HTR-8/SVneo (cell line): ENCODE measurements at places on chromosomes 13 and 19.

DNA sequence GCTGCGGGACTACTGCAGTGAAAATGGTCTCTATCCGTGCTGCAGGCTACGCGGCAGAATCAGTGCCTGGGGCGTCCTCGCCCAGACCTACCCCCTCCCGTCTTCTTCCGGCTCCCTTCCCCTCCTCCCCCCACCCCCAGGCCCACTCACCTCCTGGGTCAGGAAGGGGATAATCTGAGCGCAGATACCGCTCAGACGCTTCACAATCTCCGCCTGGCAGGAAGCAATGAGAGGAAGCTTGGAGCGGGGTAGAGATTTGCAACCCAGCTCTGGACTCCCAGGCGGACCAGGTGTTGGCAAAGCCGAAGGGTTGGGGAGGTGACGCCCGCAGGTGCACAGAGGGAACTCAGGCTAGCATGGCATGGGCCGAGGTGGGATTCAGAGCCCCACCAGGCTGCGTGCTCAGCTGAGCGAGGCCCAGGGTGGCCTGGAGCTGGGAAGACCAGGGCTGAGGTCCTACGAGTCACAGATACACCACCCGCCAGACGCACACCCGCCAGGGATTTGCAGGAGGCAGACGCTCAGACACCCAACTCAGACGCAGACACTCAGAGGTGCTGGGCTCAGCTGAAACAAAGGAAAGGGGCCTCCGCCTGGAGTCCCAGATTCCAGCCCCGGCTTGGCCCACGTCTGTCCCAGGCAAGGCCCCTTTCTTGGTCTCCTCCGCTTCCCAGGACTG, 4.1 kb downstream of the TLE2 start:
- DNase-seq, result no peak

DNA sequence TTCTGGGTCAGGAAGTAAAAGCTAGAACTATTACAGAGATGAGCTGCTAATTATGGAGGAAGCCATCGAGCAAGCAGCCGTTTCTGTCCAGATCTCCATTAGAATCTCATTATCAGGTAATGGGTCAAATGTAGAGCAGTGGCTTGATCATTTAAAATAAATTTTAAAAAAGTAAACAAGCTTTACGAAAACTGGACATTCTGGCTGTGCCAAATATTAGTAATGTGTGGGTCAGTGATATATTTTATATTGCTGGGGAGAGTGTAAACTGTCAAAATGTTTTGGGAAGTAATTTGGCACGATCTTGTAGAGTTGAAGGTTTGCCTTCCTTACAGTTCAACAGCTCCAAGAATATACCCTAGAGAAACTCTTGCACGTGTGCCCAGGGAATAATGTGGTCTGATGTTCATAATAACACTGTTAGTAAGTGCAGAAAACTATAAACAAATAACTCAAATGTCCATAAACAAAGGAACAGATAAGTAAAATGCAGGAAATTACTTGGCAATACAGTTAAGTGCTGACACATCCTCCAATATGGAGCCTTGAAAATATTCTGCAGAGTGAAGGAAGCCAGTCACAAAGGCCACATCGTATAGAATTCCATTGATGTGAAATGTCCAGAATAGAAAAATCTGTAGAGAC, 127.2 kb upstream of the UBL3 start:
- no peak for DNase-seq

DNA sequence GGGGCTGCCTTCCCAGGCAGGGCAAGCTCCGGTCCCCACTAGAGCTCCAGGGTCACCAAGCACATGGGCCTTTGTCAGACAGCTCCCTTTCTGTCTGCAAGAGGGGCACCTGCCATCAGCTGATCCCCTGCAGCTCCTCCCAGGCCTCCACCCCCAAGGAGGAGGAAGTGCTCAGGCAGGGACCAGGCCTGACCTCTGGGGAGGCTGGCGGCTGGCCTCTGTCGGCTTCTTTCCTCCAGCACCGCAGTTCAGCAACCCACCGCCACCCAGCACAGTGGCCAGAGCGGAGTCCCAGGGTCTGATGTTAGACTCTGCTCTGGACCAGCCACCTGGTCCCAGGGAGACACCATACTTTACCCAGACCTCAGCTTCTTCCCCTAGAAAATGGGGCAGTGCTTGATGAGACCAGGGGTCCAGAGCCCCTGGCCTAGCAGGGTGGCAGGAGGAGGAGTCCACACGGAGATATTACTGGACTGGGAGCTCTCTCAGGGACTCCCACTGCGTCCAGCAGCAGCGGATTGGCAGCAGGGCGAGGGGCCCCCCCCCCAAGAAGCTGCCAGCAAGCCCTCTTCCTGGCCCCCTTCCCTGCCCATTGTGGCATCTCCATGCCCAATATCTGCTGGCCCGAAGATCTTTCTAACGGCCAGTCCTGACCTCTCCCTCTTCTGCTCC, 24.1 kb downstream of the NKPD1 start:
- DNase-seq, result no peak

GRCh38 chr13:23871616-23872220, 17.5 kb downstream of the MIPEP start:
- DNase-seq, result peak; percentile 51

- no peak for DNase-seq
These were observed 230.5 kb downstream of the LACC1 start for GRCh38 chr13:44110091-44110621.

- DNase-seq, result no peak
These were observed 120.0 kb downstream of the ITGBL1 start for GRCh38 chr13:101572456-101572855.

DNA sequence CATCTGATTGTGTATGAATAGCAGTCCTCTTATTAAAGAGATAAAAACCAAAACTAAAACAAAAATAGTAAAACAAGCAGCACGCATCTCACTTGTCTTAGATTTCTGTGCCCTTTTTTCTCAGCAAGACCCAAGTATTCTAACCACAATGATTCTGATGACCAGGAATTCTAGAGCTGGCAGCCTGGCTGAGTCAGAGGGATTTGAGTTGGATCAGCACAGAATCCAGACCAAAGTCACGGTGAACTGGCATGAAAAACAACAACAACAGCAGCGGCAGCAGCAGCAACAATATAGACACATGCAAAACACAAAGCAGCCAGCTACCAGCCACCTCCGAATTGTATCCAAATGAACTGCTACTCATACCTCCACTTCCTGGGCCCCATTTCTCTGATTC, 360.5 kb downstream of the KCNRG start:
- no peak for DNase-seq

- DNase-seq, result no peak
These were observed 1258.9 kb downstream of the EFNB2 start for GRCh38 chr13:105276571-105276970.

DNA sequence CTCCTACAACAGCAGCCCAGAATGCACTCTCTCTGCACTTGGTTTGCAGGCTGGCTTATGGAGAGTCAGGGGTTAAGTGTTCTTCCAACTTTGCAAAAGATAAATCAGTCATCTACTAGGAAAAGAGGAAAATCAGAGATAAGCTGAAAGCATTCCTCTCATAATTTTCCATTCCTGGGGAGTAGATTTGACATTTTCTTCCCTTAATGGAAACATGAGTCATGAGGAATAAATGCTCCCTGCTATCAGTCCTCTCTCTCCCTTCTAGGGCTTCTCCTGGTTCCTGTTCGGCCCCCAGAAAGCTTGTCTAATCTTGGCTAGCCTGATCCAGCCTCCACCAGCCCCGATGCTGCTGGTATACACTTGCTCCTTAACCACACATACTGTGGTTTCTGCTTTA, 28.4 kb upstream of the ENOX1 start:
- peak; percentile 56 for DNase-seq

- no peak for DNase-seq
These were observed 11.9 kb downstream of the PLEKHF1 start for GRCh38 chr19:29677001-29677817.

GRCh38 chr19:13764101-13764807, at the start of gene MRI1:
TSS of gene MRI1 (plus strand) at chr19:13764522. CDS start at chr19:13764589, 67 bp downstream.
- DNase-seq, result peak; percentile 87

DNA sequence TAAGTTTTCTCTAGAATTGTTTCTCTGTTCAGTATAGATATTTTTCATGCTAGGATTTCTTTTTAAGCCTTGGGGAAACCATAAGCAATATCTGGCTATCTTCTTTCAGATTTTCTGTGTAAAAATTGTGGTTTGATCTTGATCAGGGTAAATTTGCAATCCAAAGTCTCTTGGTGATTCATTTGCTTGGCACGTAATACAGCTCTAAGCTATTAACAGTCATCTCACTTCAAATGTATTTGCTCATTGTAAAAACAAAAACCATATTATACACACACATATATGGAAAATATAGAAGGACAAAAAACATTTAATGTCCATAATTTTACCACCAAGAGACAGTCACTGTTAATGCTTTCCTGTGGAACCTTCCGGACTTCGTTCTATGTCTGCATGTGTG, 191.0 kb downstream of the SHISA2 start:
- peak; percentile 35 for DNase-seq

DNA sequence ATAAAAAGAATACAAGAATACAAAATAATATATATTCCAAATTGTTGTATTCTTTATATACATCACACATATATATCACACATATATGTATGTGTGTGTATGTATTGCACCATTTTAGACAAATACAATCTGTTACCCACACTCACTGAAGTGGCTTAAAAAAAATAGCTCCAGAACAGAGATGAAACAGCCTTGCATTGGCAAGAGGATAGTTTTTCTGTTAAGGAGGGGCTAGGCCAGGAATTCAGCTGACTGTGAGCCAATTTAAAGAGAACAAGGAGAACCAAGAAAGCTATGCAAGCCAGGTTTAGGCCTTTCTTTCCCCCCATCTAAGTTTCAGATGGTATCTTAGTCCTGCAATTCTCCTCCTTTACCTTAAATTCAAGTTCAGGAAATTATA, 257.5 kb downstream of the MZT1 start:
- DNase-seq, result no peak

- DNase-seq, result peak; percentile 47
These were observed 643.1 kb upstream of the ARGLU1 start for GRCh38 chr13:107211073-107211472.

DNA sequence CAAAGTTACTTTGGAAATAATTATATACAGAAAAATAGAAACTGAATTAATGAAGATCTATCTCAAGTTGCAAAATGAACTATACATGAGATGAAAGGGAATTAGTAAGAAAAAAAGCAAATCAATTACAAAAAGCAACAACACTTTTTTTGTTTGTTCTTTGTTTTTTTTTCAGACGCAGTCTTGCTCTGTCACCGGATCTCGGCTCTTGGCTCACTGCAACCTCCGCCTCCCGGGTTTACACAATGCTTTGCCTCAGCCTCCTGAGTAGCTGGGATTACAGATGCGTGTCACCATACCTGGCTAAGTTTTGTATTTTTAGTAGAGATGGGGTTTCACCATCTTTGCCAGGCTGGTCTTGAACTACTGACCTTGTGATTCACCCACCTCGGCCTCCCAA, 2.2 kb downstream of the ZNF415 start:
- no peak for DNase-seq

DNA sequence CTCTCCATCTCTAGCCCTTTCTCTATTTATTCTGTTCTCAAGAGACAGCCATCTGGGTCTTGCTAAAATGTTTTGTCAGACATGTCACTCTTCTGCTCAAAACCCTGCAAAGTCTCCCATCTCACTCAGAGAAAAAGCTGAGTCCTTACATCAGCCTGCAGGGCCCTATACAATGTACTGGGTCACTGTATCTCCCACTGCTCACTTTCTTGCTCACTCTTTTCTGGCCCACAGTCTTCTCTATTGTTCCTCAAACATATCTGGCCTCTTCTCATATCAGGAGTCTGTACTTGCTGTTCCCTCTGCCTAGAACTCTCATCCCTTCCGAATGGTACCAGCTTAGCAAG, 189.2 kb downstream of the ENOX1 start:
- no peak for DNase-seq

- no peak for DNase-seq
These were observed 56.5 kb downstream of the TNFRSF19 start for GRCh38 chr13:23626700-23627099.

- DNase-seq, result no peak
These were observed 571.6 kb downstream of the TBC1D4 start for GRCh38 chr13:74910415-74910814.

DNA sequence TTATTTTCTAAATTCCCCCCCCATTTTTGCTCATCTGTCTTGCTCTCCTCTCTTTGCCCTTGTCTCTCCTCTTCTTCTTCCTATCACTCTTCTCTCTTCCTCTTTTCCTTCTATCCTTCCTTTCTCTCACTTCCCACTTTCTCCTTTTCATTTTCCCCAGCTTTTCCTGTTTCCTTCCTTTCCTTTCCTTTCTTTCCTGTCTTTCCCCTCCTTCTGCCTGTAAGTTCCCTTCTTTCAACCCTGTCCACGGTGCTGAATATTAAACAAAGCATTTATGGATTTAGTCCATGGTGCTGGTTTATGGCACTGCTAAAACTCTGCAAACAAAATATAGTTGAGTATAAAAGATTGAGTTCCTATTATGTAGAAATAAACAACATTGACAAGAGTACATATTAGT, 27.6 kb downstream of the SCEL start:
- DNase-seq, result no peak

GRCh38 chr19:41934849-41935374, 6.7 kb upstream of the ERFL start:
- DNase-seq, result peak; percentile 88

DNA sequence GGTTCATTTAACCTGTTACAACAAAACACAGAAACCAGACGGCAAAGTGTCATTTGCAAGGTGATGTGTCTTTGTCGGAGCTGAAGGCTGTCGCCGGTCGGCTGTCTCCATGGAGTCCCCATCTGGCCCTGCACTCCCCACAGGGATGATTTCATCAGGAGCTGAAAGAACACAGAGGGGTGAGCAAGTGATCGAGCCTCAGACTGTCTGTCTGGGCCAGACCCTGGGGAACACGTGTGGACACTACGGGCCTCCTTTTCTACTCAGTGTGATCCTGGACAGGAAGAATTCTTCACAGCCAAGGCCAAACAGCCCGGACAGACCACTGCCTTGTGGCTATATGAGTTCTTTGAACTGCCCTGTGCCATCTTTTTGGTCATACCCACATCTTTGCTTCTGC, 85.1 kb downstream of the RNASEH2B start:
- DNase-seq, result no peak

DNA sequence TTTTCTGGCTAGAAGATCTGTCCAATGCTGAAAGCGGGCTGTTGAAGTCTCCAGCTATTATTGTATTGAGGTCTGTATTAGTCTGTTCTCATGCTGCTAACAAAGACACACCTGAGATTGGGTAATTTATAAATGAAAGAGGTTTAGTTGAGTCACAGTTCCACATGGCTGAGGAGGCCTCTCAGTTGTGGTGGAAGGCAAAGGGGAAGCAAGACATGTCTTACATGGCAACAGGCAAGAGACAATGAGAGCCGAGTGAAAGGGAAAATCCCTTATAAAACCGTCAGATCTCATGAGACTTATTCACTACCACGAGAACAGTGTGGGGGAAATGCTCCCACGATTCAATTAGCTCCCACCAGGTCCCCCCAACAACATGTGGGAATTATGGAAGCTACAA, 980.4 kb downstream of the SLITRK5 start:
- no peak for DNase-seq

GRCh38 chr13:20714563-20715329, 11.2 kb downstream of the IL17D start:
- no peak for DNase-seq

DNA sequence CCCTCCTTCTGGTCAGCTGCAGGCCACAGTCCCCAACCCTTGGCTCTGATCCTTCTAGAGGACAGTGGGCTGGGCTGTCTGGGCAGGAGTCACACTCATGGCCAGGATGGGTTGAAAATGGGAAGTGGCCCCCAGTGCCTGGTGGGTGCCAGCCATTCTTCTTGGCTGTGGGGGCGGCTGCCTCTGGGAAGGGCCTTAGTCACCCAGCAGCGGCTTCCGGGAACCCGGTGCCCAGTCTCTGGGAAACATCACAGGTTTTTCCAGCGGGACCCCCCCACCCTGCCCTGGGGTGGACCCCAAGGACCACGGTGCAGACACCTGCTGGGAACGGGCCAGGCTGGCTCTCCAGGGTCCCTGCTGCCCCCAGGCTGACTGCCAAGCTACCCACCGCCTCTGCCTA, 27.3 kb upstream of the SLC7A10 start:
- no peak for DNase-seq
